ENCODE measurements at places on chromosomes 12 and 14. TPM values are rescaled to one million over a fixed set of nuclear protein-coding genes. Genes with fewer than 3 reads are reported as not detected.

DNA sequence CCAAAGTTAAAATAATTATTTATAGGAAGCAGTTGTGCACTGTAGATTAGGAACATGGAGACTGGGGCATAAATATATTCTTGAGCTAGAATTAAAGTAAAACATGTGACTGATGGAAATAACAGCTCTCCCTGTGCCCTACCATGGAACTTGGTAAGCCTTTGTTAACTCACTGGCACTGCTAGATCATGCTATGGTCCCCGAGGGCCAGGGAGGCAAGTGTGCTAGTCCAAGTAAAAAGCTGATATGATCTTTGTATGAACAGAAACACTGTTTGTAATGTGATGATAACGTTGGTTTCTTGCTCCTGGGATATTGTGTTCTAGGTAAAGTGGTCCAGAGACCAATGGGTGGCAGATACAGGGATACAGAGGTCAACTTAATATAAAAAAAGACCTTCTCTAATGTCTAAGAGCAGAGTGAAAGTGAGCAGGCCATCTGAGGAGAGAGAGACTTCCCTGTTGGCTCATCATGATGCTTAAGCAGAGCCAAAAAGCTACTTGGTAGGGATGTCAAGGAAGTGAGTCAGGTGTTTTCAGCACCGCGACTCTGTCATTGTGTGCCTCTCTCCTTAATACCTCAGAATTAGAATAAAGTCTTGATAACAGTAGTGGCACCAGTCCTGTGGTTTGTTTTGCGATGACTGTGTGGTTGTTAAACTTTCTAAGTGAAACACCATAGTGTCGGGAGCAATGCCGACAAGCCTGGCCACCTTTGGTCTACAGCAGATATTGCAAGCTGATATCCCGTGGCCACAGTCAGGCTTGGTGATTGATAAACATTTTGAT lies 27.6 kb downstream of the BICD1 start:
- DNase-seq, result peak; percentile 67

DNA sequence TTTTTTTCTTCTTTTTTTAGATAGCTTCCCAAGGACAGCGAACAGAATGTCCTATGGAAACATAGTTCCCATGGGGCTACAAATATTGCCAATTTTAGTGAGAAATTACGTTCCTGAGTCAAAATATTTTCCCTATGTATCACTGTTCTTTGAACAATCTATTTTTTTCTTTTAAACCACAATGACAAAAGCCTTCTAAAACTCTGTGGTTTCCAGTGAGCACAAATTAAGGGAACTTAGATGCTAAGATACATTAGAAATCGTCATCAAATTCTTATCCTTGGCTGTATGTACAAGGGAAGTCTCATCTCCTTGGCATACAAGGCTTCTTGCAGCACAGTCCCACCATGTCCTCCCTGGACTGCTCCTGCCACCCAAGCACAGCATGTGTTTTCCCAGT lies 17.9 kb downstream of the CPM start:
- no peak for DNase-seq

DNA sequence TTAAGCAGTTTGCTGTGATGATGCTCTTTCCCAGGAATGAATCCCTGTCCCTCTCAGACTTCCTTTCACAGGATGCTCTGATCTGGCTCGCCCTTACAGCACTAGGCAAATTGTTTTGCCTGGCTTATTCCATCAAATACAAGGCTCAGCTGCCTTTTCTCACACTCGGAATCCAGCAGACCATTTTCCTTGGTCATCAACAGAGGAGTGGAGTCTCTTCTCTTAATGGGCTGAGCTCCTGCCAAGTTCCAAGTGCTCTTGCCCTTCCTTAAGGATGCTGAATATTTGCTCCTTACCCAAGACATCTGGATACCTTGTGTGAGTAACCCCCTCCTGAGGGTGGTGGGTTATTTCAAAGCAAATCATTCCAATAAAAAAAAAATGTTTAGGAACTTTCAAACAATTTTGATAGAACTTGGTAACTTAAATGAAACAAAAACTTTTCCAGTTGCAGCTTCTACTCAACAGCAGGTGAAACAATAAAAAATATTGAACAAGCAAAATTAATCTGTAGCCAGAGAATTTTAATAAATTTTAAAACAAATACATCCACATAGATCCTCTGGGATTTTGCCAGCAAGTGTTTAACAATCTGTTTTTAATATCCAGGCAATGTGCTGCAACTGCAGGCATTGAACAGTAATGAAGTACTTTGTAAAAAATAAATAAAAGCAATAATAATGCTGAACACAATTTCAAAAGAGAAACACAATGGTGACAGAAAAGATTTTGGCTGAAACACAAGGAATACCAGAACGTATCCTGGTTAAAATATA lies 264.0 kb upstream of the FAR2 start:
- DNase-seq, result no peak

DNA sequence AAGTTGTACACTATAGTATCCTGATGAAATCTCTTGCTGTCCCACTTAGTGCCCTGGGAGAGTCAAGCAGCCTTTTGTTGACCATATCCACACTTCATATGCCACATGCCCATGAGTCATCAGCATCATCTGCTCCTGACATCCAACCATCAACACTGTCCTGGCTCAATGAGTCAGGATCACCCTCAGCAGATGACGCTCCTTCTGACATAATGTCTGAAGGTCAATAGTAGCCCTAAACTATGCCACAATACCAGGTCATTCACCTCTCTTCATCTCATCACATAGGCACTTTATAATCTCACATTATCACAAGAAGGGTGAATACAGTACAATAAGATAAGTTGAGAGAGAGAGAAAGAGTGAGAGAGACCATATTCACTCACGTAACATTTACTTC lies 369.0 kb upstream of the FAR2 start:
- no peak for DNase-seq

Gene MGAT4C
- not detected for total RNA-seq

DNA sequence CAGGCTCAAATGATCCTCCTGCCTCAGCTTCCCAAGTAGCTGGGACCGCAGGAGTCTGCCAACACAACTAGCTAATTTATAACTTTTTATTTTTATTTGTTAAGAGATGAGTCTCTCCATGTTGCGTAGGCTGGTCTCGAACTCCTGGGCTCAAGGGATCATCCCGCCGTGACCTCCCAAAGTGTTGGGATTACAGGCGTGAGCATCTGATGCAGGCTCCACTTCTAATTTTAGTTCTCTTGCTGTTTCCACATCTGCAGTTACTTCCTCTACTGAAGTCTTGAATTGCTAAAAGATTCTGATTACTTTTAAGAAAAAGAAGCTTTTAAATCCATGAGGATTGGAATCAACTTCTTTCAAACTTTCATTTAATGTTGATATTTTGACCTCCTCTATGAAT lies 13.4 kb upstream of the SNX6 start:
- no peak for DNase-seq

DNA sequence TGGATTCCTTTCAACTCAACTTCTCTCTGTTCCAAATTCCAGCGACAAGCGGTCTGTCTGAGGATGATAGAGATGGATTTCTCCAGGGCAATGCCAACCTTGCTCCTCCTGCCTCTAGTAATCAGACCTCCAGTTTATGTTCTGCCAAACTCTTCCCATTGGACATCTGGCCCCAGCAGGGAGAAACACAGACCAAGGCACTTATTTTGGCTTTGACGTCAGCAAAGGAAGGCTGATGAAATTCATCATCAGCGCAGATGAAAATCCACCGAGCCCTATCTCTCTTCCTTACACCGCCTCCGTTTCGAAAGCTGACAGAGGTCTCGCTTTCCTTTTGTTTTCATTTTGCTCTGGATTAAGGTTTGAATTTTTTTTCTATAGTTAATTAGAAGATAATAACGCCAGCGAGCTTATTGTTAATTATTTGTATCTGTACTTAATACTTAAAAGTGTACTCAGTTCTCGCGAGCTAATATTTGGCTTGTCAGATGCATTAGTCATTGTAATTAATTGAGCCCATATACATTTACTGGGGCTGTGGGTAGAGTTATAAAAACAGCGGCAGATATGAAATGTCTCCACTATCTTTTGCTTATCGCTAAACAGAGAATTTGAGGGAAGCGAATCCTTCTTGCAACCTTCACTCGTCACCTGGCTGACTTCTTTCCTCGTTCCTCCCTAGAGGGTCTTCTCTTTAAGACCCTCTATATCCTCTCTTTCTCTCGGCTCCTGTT lies 35.9 kb upstream of the MED13L start:
- no peak for DNase-seq

Gene SIX1
- total RNA-seq, result not detected

- DNase-seq, result no peak
These were observed 632 bp downstream of the NYNRIN start for GRCh38 chr14:24399447-24399822.

All from B cell (primary cell).